ENCODE measurements at places on chromosomes 11 and 22.

- no peak for DNase-seq
These were observed 49.8 kb downstream of the RRP8 start for GRCh38 chr11:6553634-6554033.

DNA sequence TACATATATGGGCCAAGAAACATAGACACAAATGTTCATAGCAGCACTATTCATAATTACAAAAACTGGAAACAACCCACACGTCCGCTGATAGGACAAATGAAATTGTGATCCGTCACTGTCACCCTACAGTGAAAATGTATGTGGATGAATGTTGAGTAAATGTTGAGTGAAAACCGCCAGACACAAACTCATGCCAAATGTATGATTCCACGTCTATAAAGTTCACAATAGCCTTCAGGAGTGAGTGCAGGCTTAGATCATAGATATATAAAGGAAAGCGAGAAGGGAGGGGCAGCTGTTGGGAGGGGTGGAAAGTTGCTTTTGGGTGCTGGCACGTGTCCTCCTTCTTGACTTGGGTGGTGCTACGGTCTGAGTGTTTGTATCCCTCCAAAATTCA, 33.6 kb downstream of the DBX1 start:
- no peak for DNase-seq

DNA sequence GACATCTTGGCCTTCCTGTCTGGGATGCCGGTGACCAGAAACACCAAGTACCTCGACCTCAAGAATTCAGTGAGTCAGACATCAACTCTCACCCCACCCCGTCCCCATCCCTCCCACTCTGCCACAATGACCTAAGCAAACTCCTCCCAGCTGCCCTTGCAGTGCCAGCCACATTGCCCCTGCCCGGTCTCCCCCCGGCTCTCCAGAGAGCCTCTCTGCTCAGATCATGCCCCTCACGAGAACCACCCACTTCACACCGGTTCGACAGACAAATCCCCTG, 23.6 kb upstream of the MYRF start:
- no peak for DNase-seq

DNA sequence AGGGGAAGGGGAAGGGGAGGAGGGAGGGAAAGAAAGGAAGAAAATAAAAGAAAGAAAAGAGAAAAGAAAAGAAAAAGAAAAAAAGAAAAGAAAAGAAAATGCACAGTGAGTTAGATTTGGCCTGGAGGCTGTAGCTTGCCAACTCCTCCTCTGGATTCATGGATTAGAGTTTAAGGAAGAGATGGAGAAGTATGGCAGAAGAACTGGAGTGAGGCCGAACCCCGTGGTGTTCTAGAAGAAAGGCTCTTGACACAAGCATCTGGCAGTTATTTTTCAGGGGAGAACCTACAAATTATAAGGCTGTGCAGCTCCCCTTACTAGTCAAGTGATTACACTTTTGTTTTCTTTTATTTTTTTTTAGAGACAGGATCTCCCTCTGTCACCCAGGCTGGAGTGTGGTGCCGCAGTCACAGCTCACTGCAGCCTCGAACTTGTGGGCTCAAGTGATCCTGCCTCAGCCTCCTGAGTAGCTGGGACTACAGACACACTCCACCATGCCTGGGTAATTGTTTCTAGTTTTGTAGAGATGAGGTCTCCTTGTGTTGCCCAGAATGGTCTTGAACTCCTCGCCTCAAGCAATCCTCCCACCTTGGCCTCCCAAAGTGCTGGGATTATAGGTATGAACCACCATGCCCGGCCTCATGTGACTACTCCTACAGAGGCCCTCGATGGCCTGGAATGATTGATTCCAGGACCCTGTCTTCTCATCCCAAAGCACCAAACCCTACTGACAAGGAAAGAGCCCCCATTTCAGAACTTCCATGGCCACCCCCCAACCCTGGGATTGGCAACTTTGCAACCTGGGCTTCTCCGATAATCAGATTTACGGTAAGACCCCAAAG, 19.5 kb downstream of the ZNF74 start:
- no peak for DNase-seq

DNA sequence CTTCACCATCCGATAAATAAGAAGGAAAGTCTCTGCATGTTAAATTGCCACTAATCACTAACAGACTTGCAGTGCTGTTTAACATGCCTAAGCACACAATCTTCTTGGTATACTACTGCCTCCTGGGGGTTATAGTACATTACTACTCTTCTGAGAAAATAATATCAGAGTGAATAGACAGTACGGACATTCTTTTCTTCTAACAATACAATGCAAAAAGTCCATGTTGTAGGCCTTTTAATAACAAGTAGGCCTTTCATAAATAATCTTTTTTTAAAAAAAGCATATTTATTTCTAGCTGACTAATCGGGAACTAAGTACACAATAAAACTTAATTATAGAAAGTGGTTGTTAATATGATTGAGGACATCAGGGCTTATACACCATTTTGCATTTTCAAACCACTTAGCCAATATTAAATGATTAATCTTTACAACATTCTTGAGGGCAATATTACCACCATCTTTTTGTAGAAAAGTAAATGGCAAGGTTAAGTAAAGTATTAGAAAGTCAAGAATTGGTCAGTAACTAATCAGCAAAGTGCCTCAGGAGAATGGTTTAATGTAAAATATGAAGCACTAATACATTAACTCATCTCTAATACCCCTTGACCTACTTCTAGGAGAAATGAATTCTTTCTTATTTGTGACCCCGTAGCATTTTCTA, 84.7 kb downstream of the TTC28 start:
- no peak for DNase-seq

- DNase-seq: no peak
These were observed 10.2 kb upstream of the APOL6 start for GRCh38 chr22:35638001-35638400.

- DNase-seq: no peak
These were observed at the start of gene MUC5B for GRCh38 chr11:1222491-1223345. Gene MUC5B, plus strand, starts transcription at chr11:1223066. Its CDS starts 58 bp downstream, at chr11:1223124.

GRCh38 chr22:45296628-45297297, 12.0 kb downstream of the UPK3A start:
- DNase-seq: no peak

DNA sequence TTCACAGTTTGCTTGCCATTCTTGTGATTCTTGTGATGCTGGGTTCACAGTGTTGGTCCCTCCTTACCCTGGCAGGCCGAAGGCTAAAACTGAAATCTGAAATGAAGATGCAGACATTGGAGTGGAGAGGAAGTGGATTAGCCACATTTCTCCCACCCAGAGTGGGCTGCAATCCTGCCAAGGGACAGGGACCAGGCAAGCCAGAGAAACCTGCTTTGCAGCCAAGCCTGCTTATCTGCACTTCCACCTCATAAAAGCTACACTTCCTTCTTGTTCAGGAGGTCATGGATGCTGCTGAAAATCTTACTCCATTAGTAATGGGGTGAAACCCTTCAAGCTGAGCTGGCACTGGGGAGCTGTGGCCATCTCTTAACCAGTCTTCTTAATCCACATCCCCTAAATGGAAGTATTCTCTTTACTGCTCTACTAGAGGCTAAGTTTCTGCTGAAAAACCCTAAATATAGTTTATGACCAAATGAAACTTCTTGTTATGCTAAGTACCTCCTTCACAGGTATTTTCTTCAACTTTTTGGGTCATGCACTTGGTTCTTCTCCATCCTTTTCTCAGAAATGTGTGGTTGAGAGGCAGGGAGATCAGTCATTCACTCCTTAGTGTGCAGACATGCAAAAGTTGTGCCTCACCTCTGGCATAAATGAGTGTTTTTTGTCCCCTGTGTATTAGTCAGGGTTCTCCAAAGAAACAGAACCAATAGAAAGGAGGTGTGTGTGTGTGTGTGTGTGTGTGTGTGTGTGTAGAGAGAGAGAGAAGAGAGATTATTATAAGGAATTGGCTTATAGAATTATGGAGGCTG, 133.9 kb upstream of the BMAL1 start:
- DNase-seq: no peak

- DNase-seq: no peak
These were observed 1.4 kb downstream of the PLXNB2 start for GRCh38 chr22:50305923-50306566.

- DNase-seq: no peak
These were observed 55.6 kb downstream of the NAV2 start for GRCh38 chr11:19768197-19768596.

DNA sequence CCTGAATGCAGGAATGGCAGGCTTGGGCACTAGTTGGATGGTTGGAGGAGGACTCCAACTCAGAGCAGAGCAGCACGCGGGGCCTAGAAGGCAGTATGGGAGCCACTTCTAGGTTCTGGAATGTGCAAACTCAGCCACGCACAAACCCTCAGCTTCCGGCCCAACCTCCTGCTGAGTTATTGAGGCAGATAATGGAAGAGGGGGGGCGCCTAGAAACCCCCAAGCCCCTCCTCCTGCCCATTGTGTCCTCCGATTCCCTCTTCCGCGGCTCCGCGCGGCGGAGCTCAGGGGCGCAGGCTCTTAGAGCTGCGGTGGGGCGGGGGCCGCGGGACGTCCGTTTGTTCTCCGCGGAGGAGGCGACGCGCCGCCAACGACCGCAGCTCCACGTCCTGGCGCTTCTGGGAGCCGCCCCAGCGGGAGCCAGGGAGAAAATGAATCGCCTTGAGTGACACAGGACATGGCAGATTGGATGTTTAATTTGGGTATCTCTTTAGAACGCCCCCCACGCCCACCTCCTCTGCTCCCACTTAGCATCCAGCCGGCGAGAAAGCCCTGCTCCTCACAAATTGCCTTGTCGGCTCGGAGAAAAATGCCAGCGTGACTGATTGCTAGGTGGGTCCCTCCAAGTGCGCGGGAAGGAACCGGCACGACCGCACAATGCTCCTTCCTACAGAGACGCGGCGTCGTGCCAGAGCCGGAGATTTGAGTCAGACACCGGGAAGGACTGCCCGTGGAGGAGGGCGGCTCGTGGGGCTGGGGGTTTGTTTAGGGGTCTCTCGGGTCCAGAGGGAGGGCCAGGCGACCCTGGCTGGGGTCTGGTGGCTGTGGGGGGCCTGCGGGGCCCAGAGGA, 144.6 kb downstream of the NECTIN1 start:
- no peak for DNase-seq

DNA sequence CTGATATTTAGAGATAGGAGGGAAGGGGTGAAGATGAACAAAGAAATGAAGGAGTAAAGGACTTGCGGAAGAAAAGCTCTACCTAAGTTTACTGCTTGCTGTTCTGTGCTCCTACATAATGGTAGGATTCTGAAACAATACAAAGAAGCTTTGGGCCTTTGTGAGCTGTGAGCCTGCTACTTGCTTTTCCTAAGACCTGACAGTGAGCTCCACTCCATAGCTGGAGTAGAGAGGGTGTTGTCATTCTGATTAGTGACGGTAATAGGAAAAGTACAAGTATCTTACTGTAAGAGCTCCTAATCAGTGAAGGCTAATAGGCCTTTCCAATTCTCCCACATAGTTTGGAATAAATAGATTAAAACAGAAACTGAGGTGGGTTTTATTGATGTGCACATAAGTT, 75.9 kb downstream of the PARVA start:
- DNase-seq: no peak

DNA sequence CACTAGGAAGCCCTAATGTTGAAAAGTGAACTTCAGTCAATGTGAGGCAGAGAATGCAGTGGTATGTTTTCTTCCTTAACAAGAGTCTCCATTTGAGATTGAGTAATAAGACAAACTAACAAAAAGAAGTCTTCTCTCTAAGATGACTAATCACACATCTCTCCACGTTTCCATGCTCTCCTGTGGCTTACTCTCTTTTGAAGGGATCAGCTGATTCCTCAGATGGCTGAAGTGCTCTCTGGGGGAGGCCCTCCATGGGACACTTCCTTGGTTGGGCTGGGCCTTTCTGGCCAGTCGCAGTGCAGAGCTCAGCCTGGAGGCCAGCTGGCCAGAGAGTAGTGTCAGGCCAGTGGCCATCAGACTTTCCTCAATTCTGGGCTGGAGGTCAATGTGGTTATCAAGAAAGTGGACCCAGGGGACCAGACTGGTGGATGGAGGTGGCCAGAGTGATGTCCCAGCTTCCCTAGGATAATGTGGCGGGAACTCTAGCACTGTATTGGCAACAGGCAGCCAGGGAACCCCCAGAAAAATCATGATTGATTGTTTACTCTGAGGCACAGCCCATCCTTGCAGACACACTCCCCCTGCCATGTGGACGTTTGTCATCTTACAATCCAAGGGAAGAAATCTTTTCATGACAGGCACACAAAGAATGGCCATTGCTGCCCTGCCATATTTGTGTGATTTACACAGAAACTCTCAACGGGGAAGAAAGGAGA, 14.5 kb downstream of the CSRP3 start:
- no peak for DNase-seq

GRCh38 chr22:50314455-50315288, 7.2 kb upstream of the PLXNB2 start:
- DNase-seq: peak; percentile 71

DNA sequence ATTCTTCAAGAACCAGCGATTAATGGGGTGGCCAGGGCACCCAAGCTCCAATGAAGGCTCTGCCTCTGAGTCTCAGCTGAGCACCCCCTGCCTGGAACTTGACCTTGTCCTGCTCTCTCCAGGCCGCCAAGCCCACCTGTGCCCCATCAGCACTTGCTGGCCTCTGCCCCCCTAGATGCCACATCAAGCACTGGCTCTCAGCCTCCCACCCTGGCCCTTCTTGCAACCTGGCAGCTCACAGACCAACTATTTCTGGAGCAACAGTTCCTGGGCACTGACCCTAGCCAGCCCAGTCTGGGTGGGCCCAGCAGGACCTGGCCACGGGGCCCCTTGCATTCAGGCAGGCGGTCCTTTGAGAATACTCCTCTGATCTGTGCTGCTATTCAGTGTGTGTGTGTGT, 98.8 kb upstream of the PITPNB start:
- no peak for DNase-seq

GRCh38 chr11:133531458-133531857, 843 bp downstream of the OPCML start:
- no peak for DNase-seq

GRCh38 chr22:31291481-31292235, 630 bp downstream of the PIK3IP1 start:
- no peak for DNase-seq

DNA sequence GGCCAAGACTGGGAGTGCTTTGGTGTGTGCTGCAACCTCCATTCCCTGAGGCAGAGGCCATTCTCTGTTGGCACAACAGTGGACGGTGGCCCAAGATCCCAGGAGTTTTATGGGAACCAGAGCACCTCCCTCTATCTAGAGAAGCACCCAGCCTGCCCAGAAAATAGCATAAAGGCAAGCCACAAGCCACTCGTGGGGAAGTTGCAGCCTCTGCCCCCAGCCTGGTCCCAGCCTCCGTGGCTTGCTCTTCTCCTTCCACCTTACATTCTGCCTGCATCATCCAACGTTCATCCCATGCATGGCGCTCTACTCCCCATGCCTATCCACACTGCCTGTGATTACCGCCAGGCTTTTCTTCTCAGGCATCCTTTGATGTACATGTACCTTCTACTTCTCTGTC, 15.8 kb downstream of the IL17RA start:
- DNase-seq: no peak
